Skeletal muscle cell (primary cell): ENCODE measurements at places on chromosomes 6 and 20.

DNA sequence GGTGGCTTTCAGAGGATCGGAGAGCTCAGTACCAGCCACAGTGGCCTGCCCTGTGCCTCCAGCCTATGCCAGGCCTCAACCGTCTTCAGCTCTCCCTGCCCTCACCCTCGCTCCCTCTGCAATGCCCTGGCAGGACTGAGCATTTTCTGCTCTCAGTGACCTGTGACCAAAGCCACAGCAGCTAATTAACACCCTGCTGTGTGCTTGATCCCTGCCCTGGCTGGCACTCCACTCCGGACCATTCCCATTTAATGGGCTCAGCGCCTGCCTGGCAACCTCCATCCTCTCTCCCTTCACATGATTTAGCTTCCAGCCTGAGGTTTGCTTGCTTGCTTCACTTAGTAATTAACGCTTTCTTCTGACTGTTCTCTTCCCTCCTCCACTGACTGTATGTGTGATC is 287.5 kb downstream of the LRFN2 start:
- no peak for DNase-seq

- peak; percentile 41 for DNase-seq
Measured at GRCh38 chr20:35200267-35200666, 26.2 kb upstream of the MMP24 start.

DNA sequence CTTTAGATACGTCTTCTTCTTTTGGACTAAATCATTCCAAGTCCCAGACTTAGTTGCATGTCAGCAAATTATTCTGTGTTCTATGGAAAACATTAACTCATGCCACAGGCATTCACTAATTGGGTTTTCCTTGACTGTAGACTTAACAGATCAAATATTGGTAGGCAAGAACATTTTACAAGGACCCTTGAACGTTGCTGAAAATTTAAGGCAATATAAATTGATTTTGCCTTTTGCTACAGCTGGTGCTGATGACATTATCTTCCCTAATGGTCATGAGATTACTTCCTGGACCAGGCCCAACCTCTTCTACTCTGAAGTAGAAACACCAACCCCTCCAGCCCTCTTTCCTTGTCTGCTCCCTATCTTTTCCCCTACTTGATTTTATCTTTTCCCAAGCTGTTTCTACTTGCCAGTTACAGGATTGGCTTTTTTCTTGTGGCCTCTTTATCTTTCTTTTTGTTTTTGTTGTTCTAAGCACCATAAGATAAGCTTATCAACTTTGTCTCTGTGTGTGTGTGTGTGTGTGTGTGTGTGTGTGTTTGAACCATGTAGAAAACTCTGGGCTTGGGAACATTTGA is 514.0 kb upstream of the SOX4 start:
- no peak for DNase-seq

- DNase-seq = no peak
Measured at GRCh38 chr6:129022011-129022553, 139.1 kb downstream of the LAMA2 start.

GRCh38 chr6:95545226-95545625 is 32.1 kb upstream of the MANEA start:
- DNase-seq = peak; percentile 57

DNA sequence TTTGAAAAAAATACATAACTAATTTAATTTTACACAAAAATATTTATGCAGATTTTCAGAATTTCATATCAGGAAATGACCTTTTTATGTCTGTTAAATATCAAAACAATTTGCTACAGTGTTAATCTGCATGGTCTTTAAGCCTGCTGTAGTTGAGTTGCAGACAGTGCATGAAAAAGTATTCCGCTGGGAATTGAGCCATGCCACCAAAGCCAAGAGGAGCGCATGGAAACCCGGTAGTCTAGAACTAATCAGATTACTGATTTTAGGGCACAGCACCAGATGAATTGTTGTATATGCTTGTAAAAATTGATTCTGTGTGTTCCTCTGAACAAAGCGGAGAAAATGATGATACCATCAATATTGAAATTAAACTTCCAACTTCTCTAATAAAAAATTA is 34.3 kb upstream of the LAMP5 start:
- no peak for DNase-seq

DNA sequence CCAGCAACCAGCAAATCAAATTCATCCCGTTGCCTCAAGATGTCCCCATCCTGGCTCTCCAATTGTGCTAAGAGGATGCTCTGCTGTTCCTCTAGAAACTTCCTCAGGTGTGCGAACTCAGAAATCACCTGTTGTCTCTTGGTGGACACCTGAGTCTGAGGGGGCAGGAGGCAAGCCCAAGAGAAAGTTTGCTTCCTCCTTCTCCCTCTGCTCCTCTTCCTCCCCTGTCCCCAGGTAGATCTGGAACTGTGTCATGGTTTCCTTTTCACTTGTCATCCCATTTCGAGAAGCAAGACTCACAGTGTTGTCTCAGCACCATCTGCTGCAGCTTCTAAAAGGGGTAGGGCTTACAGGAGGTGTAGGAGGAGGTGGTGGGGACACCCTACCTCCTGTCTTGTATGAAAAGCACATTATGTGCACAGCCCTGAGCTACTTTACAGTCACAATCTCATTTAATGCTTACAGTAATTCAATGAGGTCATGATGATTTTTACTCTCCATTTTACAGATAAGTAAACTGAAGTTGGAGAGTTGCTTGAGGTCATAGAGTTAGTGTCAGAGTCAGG is 2.5 kb downstream of the TRIM10 start:
- DNase-seq = no peak

DNA sequence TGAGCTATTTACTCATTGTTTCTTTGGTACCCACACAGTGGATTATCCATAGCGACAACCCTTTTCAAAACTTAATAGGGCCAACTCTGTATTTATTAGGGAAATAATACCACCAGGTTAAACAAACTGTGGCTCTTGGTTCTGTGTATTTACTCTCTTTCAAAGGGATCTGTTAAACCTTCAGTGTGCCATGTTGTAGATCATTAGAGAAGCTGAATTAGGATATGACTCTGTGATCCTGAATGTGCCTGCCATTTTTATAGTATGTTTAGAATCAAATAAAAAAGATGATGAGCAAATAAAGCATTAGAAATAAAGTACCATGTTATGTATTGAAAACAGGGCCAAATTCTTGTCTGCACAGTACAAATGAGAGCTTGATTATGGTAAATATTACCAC is 25.0 kb upstream of the SLC35D3 start:
- no peak for DNase-seq

GRCh38 chr6:82068721-82069120 is 178.8 kb downstream of the IBTK start:
- no peak for DNase-seq

GRCh38 chr20:63552481-63553249 is 1.3 kb upstream of the FNDC11 start:
- no peak for DNase-seq

GRCh38 chr6:119348096-119348747 is 1.3 kb downstream of the MAN1A1 start:
- DNase-seq = no peak

GRCh38 chr6:151291722-151292059 is 51.9 kb downstream of the AKAP12 start:
- no peak for DNase-seq

GRCh38 chr6:165059032-165059431 is 250.4 kb downstream of the C6orf118 start:
- DNase-seq = peak; percentile 36

GRCh38 chr6:56364827-56365339 is 117.5 kb upstream of the COL21A1 start:
- peak; percentile 79 for DNase-seq

DNA sequence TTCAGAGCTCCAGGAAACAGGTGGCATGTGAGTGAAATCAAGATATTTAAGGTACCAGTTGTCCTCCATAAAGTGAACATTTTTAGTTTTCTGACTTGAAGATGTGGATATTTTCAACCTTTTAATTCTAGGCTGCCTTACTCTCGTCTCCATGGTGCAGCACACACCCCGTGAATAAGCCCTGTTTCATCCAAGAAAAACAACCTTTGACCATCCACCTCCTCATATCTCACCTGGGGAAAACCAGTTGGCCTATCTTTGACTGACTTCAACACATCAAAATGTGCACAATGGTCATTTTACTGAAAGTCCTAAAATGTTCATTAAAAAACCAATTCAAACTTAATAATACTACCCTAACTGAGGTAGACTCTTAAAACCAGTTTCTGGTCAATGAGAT is 73.8 kb upstream of the CD2AP start:
- DNase-seq = no peak

- no peak for DNase-seq
Measured at GRCh38 chr20:25087186-25087929, 5.4 kb upstream of the VSX1 start.

GRCh38 chr6:132651062-132651461 is 7.9 kb downstream of the TAAR1 start:
- DNase-seq = no peak

GRCh38 chr20:37670351-37670791 is 23.5 kb upstream of the CTNNBL1 start:
- DNase-seq = no peak

- no peak for DNase-seq
Measured at GRCh38 chr20:24722586-24722985, 226.5 kb upstream of the CST7 start.

DNA sequence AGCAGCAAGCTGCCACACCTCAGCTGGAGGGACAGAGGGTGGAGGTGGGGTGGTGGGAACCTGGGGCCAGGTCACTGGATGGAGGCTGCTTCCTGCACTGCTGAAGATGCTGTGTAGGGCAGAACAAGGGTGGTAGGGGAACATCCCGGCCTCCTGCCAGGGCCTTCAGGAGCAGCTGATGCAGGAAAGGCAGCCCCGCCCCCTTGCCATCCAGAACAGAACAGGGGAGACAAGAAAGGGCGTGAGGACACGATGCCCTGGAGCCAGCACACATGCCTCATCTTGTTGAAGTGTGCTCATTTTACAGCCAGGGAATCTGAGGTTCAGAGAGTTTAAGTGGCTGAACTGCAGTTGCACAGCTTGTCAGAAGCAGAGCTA is 43.1 kb upstream of the PHACTR3 start:
- no peak for DNase-seq

- no peak for DNase-seq
Measured at GRCh38 chr6:48996461-48997119, 466.5 kb downstream of the MMUT start.

GRCh38 chr6:70839286-70840266 is 117.3 kb downstream of the B3GAT2 start:
- DNase-seq = no peak

DNA sequence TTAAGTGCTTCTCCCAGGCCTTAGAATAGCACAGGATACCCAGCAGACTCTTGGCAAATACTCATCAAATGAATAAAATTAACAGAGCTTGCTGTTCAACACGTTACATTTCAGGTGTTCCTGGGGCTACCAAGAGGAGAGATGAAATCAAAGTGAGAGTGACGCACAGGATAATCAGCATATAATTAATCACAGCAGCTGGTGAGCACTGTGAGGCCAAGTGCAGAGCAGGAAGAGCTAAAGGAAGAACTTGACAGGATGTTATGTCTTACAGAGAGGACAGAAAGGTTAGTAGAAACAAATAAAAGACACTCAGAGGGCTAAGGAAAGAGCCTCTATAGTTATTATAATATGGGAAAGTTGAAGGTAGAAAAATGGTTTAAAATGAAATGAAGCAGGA is 8.8 kb downstream of the PPIL1 start:
- DNase-seq = no peak

GRCh38 chr6:273551-274058 is 18.7 kb upstream of the DUSP22 start:
- peak; percentile 92 for DNase-seq

DNA sequence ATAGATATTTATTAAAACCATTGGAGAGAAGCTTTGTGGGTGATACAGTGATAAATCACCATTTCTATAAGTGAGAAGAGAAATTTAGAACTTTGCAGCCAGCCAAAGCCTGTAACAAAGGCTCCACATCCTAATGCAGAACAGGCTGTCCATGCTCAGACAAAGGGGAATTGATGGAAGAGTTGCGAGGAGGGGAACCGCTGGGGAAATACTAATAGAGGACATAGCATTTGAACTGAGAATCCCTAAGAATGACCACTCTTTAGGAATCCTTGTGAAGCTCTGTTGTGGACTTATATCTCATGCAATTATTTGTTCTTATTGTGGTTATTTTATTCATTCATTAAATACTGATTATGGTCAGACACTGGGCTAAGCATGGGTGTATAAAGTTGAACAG is 167.8 kb downstream of the PHF3 start:
- no peak for DNase-seq

DNA sequence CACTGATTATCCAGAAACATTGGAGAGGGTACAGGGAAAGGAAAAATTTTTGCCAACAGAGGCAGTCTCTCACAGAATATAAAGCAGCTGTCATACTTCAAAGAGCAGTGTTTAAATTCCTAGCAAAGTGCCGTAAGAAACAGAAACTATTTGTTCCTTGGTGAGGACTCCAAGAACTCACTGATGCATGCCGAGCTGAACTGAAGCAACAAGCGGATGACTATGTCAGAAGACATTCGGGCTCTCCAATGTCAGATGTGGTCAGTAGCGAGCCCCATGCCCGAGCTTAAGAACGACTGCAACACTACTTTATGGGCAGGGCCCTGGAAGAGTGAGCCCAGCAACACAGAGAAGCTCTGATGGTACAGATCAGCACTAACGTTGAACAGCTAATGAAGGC is 54.7 kb downstream of the OR2B6 start:
- no peak for DNase-seq

DNA sequence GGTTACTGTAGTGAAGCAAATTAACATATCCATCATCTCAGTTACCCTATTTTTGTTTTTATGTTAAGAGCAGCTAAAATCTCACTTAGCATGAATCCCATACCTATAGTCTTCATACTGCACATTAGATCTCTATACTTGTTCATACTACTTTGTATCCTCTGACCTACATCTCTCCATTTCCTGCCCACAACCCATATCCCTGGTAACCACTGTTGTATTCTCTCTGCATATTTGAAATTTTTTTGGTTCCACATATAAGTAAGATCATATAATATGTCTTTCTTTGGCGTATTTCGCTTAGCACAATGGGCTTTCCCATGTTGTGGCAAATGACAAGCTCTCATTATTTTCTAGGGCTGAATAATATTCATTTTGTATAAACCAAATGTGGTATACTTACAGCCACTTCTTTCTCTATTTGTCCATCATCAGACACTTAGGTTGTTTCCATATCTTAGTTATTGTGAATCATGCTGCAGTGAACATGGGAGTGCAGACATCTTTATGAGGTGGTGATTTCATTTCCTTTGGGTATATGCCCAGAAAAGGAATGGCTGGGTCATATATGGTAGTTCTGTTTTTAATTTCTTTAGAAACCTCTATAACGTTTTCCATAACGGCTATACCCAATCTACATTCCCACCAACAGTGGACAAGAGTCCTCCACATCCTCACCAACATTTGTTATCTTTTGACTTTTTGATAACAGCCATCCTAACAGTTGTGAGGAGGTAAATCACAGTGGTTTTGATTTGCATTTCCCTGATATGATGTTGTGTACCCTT is 39.8 kb downstream of the BACH2 start:
- peak; percentile 56 for DNase-seq

GRCh38 chr6:7542874-7543624 is 1.6 kb downstream of the DSP start:
- DNase-seq = peak; percentile 39

GRCh38 chr6:25788305-25788922 is 33.9 kb downstream of the SLC17A4 start:
- peak; percentile 2 for DNase-seq
